Panc1 (cell line): ENCODE measurements at places on chromosomes 2 and 18.

- DNase-seq: no peak
These were observed 209.3 kb upstream of the SOX11 start for GRCh38 chr2:5482929-5483331.

DNA sequence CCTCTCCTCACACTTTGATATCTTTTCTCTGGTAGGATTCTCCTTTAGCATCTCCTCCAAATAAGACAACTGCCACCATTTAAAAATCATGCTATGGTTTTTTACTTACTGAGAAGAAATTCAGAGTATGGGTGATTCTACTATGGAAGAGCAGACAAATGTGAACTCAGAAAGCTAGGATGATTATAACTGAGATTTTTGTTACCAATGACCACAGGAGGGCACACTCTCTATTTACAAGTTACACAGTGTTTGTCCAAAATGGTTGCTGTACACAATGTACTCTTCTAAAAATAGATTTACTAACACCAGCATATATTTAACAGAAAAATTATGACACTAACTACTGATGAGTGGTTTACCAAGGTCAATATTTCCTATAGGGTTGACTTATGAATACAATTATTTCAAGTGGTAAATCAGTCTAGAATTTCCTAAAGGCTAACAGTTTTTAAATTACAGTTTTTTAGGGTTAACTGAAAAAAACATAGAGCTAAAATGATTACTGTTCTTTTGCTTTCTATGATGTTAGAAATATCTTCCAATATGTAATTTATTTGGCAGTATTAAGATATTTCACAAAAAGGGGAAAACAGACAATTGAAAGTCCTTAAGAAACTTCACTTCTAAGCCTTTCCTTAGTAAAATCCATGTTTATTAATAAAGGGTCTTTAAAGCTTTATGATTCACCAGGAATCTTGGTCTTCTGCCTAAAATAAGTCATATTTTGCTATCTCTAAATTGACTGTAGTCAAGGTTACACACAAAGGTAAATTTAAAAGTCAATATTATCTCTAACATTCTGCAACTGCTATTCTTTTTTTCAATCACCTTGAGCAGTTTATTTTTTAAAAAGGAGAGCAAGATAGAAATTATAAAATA, 57.2 kb downstream of the MAP4K3 start:
- DNase-seq: peak; percentile 60

DNA sequence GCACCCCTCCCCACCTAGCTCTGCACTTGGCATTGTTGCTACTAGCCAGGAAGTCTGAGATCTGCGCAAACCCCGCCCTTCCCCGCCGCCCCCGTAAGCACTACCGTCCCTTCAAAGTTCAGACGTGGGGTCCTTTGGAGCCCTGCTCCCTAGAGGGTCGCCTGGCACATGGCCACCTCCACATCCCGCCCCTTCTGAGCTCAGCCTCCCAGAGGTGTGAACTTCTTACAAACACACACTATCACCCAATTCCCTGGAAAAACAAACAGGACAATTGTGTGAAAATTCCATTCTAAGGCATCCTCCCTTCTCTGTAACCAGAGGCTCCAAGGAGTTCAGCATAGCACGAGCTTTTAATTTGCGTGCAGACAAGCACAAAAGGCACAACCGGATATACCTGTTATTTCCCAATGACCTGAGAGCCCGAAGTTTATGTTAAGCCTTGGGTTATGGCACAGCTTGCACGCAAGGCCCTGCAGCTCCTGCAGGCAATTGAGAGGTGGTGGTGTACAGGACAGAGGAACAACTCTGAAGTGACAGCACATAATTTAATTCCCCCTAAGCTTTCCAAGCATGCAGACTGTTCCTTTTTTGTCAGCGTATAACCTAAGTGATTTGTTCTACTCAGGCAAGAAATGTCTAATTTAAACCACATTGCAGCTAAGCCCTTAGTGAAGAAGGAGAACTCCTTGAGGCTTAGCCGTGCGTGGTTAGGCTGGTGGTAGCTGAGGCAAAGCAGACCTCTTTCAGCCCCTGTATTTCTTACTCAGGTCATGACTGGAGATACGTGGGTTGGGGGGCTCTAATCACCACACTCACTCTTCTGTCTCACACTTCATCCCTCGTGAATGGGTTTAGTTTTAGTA, 20.3 kb upstream of the CYP1B1 start:
- DNase-seq: no peak

DNA sequence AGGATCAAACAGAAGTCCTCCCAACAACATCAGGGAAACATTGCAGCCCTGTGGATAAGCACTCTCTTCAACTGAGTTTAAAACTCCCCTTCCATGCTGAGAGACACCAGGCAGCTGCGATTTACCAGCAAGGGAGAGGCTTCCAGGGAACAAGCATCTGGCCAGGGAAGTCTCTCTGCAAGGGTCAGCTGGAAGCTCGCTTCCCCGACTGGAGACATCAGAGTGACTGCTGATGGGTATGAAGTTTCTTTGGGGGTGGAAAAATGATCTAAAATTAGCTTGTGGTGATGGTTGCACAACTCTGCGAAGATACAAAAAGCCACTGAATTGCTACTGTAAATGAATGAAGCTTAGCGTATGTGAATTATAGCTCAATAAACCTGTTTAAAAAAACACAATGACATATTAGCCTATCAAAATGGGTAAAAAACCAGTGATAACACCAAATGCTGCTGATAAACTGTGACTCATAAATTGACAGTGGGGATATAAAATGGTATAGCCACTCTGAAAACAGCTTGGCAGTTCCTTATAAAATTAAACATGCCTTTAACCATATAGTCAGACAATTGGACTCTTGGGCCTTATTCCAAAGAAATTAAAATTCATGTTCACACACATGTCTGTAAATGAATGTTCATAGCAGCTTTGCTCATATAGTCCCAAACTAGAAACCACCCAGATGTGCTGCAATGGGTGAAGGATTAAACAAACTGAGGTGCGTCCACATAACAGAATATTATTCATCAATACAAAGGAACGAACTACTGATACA, 1082.0 kb downstream of the SOCS6 start:
- DNase-seq: no peak

- no peak for DNase-seq
These were observed 80.8 kb upstream of the LCLAT1 start for GRCh38 chr2:30366199-30366691.

GRCh38 chr18:79258447-79258846, 137.3 kb upstream of the NFATC1 start:
- DNase-seq: no peak

DNA sequence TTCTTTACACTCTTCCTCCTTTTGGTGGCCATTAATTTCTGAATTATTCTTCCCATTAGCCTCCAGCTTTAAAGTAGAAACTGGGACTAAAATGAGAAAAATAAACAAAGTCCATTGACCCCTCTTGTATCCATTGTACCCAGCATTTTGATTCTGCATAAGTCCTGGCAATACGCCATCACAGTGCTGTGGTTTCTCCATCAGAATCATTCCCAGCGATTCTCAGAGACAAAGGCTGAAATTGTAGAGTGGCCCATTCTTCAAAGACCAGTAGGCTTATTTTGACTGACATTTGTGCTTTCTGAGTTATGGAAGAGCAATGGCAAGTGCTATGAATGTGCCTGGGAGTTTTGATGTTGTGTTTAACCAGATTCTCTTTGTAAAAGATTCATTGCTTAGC, 199.3 kb upstream of the GALNT5 start:
- no peak for DNase-seq

DNA sequence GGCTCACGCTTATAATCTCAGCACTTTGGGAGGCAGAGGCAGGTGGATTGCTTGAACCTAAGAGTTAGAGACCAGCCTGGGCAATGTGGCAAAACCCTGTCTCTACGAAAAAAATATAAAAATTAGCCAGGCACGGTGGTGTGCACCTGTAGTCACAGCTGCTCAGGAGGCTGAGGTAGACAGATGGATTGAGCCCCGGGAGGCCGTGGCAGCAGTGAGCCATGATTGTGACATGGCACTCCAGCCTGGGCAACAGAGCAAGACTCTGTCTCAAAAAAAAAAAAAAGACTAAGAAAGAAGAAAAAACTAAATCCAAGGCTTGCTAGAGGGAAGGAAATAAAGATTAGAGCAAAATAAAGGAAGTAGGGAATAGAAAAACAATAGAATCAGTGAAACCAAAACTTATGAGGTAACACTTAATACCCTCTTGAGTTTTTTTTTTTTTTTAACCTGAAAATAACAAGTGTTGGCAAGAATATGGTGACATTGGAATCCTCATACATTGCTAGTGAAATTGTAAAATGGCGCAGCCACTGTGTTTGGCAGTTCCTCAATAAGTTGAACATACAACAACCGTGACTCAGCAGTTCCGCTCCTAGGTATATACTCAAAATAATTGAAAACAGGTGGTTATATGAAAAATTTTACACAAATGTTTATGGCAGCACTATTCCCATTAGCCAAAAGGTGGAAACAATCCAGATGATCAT, 85.2 kb downstream of the EML4 start:
- DNase-seq: no peak

- DNase-seq: no peak
These were observed 54.9 kb upstream of the OTOS start for GRCh38 chr2:240195316-240195861.

DNA sequence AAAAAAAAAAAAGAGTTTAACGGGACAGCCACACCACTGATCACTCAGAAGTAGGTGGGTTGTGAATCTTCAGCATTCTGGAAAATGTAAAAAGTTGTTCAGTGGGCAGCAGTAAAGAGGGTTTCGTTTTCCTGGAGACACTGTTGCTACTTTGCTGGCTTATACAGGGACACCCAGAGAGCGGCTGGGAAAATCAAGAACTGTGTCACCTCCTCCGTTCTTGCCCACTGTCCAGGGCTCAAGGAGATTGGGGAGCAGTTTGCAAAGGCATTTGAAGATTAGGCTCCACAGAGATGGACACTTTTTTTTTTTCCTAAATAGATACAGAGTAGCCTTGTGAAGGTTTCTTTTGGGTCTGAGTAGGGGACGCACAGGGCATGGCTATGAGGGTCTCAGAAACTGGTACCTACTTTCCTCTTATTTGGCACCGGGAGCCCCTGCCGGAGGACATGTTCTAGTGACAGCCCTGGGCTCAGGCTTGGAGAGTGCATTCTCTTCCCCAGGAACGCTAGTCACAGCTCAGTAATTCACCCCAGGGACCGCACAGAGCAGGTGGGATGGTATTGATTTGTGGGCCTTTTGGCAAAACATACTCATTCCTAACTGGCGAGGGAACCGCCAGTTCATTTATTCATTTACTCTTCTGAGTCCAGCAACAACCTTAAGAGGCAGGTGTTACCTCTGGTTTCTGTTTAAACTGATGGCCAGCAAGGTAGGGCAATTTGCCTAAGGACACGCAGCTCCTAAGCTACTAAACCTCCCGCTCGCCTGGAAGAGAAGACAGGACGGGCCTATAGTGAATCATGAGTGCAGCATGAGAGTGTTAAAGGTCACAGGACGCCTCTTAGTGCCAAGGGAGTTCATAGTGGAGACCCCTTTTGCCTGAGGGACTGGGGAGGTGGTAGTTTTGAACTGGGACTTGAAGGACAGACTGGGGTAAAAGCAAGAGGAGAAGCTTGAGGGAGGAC, 53.1 kb downstream of the HPCAL1 start:
- no peak for DNase-seq

- no peak for DNase-seq
These were observed 360.6 kb upstream of the TNP1 start for GRCh38 chr2:217220228-217221013.

DNA sequence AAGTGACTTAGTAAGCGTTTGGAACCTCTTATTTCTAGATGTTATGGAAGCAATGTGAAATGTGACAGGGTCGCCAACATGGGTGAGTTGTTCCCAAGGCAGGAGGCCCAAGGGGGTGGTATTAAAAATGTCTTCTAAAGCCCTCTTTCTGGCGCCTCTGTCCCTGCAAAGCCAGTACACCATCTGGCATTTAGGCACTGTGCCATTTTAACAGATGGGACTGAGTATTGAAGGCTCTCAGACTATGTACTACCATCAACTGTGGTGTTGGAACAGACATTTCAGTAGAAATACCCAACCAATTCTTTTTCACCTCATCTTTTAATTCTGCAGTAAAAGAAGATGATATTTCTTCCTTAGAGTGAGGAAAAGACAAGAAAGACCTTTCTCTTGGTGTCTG, 384.5 kb upstream of the MMADHC start:
- DNase-seq: no peak

GRCh38 chr2:71595569-71595968, 142.2 kb downstream of the DYSF start:
- DNase-seq: no peak

DNA sequence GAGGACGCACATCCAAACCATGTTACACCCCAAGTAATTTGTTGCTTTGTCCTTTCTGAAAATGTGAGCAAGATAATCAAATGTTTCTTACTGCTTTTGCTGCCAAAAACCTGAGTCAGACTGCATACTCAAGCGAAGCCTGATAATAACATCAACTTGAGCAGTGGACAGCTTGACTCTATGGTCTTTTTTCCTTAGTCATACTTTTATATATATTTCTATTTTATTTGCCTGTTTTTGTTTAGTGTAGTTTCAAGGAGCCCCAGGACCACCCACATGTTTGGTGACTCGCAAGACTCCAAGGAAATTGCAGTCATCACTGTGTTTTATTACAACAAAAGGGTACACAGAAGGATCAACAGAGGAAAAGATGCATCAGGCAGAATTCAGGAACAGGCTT, 688.4 kb upstream of the PIK3C3 start:
- DNase-seq: no peak

DNA sequence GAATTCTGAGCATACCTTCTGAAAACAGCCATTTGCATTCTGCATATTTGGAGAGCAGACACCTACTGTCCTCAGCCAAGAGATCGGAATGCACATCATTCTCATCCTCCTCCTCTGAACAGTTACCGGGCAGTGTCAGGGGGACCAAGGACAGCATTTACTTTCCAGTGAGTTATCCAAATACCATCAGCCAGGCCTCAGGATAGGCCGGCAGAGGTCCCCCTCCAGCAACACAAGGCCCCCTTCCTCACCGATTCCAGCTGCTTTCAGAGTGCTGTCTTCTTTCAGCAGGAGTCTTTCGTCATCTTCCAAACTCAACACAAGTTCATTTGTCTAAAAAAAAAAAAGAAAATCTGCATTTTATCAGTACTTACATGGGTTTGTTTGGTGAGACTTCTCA, 55.3 kb downstream of the C2orf76 start:
- DNase-seq: no peak

- DNase-seq: no peak
These were observed 5.8 kb downstream of the ARHGAP25 start for GRCh38 chr2:68740400-68740914.

DNA sequence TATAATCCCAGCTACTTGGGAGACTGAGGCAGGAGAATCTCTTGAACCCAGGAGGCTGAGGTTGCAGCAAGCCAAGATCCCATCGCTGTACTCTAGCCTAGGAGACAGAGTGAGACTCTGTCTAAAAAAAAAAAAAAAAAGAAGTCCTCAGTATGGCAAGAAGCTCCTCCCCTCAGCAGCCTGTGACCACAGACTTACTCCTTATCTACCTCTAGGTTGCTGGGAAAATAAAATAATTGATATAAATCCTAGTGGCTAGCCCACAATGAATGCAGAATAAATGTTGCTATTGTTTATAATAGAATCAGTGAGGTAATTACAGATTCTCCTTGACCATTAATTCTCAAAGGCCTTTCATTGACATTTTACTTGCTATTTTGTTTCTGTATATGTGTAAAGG, 70.6 kb downstream of the IRS1 start:
- no peak for DNase-seq
